NCI-H1694 treated with DMSO at 0.1 percent for 48 hours (cell line): ENCODE measurements at places on chromosomes 12 and 14.

DNA sequence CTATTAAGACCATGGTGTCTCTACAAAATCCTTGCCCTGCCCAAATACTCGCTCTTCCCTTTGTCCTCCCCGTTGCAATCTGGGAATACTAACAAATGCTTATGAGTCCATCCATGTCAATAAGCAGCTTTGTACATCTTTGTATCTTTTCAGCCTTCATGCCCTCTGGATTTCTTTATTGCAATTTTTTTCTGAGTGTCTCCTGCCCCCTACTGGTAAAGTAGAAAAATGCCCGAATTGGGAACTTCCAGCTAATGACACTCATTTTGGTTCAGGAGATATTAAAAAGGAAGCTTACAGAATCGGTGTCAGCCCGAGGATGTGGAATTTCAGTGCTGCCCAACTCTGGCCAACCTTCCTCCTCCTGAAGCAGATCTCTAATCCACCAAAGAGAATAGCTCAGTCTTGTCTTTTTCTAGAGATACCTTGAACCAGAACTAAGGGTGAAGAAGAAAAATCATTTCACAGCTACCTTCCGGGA is 46.0 kb downstream of the SH2B3 start:
- peak; percentile 60 for DNase-seq

- no peak for DNase-seq
These were observed 84.7 kb upstream of the STRN3 start for GRCh38 chr14:31110872-31111271.

- no peak for DNase-seq
These were observed 6.6 kb upstream of the SMIM10L1 start for GRCh38 chr12:11164384-11164783.

DNA sequence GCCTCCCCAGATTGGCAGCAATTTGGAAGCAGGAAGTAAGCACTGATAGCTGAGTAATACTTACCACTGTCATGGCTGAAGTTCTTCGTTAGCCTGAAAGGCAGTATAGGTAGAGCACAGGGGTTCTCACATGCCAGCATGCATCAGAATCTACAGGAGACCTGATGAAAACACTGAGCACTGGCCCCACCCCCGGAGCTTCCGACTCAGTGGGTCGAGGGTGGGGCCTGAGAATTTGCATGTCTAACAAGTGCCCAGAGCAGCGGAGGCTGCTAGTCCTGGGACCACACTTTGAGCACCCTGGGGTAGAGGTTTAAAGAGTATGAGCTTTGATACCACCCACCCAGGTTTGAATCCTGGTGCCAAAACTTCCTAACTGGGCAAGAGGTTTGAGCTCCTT is 89.6 kb downstream of the FBXW8 start:
- no peak for DNase-seq

DNA sequence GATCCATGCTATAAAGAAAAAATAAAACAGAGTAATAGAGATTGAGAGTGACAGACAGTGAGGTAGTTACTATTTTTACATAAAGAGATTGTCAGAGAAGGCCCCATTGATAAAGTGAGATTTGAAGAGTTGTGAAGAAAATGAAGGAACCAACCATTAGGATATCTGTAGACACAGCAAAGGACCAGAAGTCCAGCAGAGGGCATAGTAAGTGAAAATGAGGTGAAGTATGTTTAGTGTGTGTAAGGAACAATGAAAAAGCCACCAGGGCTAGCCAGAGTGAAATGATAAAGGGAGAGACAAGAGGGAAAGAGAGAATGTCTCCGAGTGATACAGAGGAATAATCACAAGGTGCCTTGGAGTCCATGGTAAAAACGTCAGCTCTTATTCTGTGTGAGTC is 411.0 kb downstream of the NELL2 start:
- no peak for DNase-seq

DNA sequence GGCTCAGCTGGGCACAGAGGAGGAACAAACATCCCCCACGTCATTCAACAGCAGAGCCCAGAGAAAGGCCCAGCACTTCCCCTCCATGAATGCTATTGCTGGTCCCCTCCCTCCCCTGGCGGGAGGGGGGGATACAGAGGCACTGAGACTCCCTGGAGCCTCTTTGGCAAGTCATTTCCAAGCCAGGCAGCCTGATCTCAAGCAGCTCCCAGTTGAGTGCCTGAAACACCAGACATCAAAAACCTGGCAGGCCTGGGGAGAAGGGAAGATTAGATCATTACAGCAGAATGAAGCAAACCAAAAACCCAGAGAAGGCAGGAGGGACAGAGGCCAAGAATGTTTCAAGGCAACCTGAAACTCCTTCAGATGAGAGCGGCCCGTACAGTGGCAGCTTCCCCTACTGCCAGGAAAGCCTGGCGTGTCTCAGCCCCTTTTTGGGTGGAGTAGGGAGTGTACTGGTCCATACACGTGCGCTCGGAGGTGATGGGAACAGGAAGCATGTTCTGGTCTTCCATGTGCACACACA is 92.1 kb downstream of the LRRC74A start:
- DNase-seq = peak; percentile 85

DNA sequence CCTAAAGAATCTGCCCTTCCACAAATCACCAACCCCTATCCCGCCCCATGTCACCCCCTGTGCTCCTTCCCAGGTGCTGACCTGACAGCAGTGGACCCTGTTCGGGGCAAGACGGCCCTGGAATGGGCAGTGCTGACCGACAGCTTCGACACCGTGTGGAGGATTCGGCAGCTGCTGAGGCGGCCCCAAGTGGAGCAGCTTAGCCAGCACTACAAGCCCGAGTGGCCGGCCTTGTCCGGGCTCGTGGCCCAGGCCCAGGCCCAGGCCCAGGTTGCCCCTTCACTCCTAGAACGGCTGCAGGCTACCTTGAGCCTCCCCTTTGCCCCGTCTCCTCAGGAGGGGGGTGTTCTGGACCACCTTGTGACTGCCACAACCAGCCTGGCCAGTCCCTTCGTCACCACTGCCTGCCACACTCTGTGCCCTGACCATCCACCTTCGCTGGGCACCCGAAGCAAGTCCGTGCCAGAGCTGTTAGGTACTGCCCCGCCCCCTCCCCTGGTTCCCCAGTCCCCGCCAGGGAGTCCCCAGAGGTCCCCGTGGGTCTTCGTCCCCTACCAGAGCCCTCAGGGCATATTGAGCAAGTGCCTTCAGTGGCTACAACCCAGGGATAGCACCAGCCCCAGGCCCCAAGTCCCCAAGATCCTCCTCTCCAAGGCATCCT is 2.7 kb downstream of the ANKRD33 start:
- DNase-seq = no peak

GRCh38 chr14:104843006-104843405 is 22.1 kb upstream of the CEP170B start:
- no peak for DNase-seq
